ENCODE measurements at places on chromosomes 4 and X. TPM values are rescaled to one million over a fixed set of nuclear protein-coding genes. Genes with fewer than 3 reads are reported as not detected.

The SHROOM2 gene
- 2.6 TPM for total RNA-seq

The FAM149A gene
- total RNA-seq = 8.7 TPM

The DCAF8L2 gene
- total RNA-seq = not detected

The CT45A10 gene
- total RNA-seq = not detected

The BEX5 gene
- total RNA-seq = 0.92 TPM

GRCh38 chr4:5638316-5638715 lies 70.0 kb downstream of the EVC2 start:
- DNase-seq = no peak

- no peak for DNase-seq
Measured at GRCh38 chr4:99811850-99812249, 4.8 kb upstream of the DAPP1 start.

DNA sequence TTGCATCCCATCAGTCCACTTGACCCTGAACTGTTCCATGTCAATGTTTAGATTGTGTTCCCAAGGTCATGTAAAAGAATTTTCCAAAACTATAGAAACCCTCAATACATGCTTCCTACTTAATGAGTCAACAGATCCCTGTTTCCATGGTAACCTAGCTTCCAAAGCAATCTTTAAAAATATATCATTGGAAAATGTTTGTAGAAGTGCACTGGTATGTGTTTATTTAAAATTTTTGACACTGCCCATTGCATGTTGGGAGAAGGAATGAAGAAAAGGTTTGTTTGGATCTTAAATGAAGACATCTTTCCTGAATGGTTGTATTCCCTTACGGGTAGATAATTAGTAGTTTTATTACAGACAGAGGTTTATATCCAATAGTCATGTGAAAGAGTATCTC lies 345.3 kb downstream of the GABRG1 start:
- DNase-seq = peak; percentile 5

- DNase-seq = peak; percentile 84
Measured at GRCh38 chr4:118981839-118982381, 93.3 kb downstream of the SYNPO2 start.

DNA sequence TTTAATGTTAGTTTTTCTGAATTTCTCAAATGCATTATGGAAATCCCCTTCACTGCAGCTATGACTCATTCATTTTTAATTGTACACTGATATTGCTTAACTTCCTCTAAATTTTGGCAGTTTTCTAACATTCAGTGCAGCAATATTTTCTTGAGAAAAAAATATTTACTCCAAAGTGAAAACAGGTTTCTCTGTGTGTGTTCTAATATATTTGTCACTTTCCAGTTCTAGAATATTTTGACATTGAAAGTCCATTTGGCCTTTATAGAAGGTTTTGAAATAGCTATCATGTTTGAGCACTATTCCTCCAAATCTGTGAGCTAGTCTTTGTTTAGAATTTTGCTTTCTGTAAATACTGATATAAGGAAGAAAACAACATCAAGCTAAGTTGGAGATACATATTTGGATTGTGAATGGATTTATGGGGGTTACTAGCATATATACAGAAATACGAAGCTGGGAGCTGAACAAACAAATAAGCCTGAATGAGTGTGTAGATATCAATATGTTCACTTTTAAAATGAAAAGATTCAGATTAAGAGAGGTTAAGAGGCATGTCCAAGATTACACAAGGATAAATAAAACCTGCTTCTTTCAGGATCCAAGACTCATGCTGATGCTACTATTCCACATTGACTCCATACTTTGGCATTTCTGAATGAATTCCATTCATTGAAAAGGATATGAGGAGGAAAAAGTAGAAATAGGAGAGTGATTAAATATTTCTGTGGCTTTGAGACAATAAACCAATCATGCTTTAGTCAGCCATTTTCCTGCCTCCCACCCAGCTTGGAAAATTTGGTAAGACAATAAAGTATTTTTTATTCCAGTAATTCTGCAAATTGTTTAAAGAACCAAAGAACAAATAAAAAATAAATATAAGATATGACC lies 57.3 kb upstream of the SLIT2 start:
- peak; percentile 34 for DNase-seq

DNA sequence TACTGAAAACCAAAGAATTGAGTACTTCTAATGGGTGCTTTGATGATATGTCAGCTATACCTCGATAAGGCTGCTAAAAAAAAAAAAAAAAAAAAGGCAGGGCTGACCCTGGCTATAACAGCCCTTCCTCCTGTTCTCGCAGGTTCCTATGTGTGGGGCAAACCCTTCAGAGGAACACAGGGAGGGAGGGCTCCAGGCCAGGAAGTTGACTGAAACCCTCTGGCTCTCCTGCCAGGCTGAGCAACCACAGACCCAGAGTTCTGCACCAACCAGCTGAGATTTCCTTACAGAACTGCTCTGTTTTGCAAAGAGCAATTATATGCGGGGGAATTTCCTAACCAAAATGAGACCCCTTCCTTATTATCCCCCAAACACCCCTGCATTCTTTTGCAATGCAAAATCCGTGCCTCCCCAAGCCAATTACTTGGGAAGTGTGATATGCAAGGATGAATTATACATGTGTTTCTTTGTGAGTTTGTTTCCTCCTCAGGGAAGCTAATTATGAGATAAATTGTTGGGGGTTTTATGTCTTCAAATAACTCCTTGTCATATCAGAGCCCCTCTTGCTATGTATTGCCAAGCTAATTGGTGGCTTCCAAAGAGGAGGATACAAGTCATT lies 45.6 kb downstream of the PDHA1 start:
- no peak for DNase-seq

DNA sequence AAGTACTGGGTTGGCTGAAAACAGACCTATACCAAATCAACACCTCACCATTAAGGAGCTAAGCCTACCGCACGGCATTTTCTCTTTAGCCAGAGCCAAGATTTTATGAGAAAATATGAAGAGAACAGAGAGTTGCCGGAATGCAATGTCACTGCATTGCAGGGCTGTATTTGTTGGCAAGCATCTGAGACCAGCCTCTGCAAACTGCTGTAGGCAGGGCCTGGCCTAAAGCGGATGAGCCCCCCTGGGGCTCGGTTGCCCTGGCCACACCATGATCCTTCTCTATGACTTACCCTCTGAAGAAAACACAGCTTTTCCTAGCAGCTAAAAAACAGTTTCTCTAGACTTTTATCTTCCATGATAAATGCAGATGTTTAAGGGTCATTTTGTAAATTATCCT lies 120.5 kb upstream of the SORBS2 start:
- no peak for DNase-seq
